ENCODE measurements at places on chromosomes 7 and 10.

GRCh38 chr7:37160656-37161055 is 288.0 kb downstream of the ELMO1 start:
- H3K36me3 ChIP-seq: peaks cover 8% of the 10 kb centered on the region
- no peak overlapping the region for H3K4me3 ChIP-seq
- no peak for DNase-seq

DNA sequence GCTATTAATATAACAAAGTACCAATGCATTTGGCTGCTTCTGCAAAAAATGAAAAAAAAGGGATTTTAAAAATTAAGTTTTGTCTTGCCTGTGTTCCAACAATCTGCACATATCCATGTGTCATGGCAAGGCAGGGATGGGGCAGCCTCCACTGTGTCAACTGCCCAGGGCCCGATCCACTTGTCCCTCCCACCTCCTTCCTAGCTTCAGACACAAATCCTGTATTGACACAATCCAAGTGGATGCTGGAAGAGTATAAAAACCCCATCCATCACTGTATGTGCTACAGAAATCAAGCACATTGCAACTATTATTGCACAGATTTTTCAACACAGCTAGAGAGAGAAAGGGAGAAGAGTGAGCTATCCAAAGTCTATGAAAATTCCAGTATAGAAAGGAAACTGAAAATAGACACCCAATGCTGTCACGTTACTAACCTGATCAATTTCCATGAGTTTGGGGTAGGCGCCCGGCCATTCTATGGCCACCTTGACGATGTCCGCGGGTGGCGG is 106.4 kb downstream of the ELMO1 start:
- no peak overlapping the region for H3K27ac ChIP-seq
- no peaks in the 10 kb centered on the region for H3K36me3 ChIP-seq

DNA sequence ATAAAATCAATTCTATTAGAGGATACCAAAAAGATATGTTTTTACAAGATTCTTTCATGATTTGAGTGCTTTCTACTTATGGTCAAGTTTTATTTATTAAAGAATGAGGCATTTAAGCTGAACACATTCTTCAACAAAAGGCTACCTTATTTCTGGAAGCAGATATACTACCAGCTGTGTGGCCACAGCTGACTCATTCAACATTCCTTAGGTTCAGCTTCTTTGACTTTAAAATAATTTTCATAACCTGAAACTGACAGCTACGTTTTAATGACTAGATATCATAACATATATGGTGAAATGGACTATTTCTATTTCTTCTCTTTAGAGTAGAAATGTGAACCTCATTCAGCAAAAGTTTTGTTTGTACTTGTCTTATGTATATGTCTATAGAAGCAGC is 414.2 kb upstream of the SEMA3C start:
- no peaks in the 10 kb centered on the region for H3K4me1 ChIP-seq
- H3K4me3 ChIP-seq: no peak overlapping the region
- no peaks in the 10 kb centered on the region for H3K36me3 ChIP-seq
- H3K27me3 ChIP-seq: no peaks in the 10 kb centered on the region
- no peak overlapping the region for H3K27ac ChIP-seq

DNA sequence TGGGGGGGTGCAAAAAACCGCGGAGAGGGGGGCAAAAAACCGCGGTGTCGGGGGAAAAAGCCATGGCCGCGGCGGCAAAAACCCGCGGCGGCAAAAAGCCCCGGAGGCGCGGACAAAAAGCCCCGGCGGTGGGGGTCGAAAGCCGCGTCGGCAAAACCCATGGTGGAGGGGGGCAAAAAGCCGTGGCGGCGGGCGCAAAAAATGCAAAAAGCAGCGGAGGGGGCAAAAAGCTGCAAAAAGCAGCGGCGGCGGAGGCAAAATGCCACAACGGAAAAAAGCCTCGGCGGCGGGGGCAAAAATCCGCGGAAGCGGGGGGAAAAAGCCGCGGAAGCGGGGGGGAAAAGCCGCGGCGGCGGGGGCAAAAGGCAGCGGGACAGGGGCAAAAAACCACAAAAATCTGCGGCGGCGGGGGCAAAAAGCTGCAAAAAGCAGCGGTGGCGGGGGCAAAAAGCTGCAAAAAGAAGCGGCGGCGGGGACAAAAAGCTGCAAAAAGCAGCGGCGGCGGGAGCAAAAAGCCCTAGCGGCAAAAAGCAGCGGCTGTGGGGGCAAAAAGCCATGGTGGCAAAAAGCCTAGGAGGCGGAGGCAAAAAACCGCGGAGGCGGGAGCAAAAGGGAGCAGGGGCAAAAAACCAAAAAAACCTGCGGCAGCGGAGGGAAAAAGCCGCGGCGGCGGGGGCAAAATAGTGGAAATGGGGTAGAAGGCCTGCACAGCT is 418.9 kb downstream of the ZNF716 start:
- DNase-seq: no peak
- H3K27me3 ChIP-seq: no peaks in the 10 kb centered on the region
- H3K36me3 ChIP-seq: peaks cover 4% of the 10 kb centered on the region
- H3K4me3 ChIP-seq: no peak overlapping the region
- no peaks in the 10 kb centered on the region for H3K4me1 ChIP-seq

Data from neural crest cell (in vitro differentiated cells).